ENCODE measurements at places on chromosomes 11 and 22.

GRCh38 chr11:119671051-119671450 lies 57.9 kb downstream of the NECTIN1 start:
- no peak for DNase-seq

GRCh38 chr11:12042215-12042676 lies 33.8 kb upstream of the DKK3 start:
- DNase-seq: no peak

GRCh38 chr22:21076912-21077625 lies 31.3 kb downstream of the LRRC74B start:
- no peak for DNase-seq

GRCh38 chr11:9754010-9754471 lies 90.2 kb downstream of the SWAP70 start:
- no peak for DNase-seq

DNA sequence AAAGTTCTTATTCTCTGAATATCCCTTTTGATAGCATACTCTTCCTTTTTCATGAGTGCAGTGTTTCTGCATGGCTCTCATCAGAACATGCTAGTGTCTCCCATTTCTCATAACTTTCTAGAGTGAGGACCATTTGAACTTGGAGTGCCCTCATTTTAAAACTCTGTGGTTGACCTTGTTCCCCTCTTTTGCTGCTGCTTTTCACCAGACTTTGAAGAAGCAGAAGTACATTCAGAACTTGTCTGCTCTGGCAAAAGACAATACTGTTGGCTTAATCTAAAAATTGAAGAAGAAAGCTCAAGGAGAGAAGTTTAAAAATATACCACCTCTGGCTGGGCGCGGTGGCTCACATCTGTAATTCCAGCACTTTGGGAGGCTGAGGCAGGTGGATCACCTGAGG lies 35.0 kb downstream of the PPARA start:
- DNase-seq: no peak

- DNase-seq: no peak
Measured at GRCh38 chr11:115067471-115067870, 389.1 kb downstream of the NXPE2 start.

GRCh38 chr11:92268546-92268945 lies 43.9 kb downstream of the FAT3 start:
- no peak for DNase-seq

- DNase-seq: no peak
Measured at GRCh38 chr11:121274332-121274991, 18.1 kb upstream of the SC5D start.

- no peak for DNase-seq
Measured at GRCh38 chr22:22755778-22756100, 111.3 kb downstream of the GGTLC2 start.

GRCh38 chr11:132620423-132620822 lies 911.9 kb downstream of the OPCML start:
- DNase-seq: no peak

DNA sequence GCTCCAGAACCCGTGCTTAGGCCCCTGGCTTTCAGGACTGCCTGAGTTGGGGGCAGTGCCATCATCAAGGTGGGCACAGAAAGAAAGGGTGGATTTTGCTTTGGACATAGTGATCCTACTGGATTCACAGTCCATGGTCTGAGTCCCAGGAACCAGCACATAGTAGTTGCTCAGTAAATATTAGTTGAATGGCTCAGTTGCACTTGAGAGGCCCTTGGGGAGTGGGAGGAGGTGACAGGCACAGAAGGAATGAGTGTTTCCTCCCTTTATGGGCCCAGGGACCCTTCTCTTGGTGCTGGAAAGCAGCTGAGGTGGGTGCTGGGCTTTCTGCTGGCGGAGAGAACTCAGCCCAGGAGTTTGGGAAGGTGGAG lies 16.6 kb downstream of the ARHGEF17 start:
- no peak for DNase-seq

DNA sequence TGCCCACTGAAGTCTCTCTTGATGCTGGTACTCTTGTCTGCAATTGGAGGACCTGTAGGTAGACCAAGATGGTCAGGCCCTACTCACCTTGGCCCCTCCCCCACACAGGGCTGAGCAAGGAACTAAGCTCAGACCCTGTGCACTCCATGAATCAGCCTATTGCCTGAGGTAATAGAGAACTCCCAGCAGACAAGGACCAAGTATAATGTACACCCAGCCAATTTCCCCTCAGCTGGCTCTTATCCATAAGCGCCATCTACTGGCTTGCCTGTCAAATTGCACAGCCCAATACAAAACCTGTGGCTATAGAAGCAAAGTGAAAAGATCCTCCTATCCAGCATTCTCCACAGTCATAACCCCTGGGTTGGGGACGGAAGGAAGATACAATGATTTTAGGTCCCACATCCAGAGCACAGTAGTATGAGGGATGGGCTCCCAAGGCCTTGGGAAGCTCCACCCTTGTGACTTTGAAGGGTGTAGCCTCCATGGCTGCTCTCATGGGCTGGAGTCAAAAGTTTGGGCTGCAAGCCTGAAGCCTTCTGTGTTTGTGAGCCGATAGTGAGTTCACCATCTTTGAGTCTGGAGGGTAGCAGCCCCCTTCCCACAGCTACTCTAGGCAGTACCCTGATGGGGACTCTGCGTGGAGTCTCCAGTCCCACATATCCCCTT lies 56.0 kb downstream of the GLYATL2 start:
- DNase-seq: no peak

GRCh38 chr11:2465202-2466068 lies 20.6 kb downstream of the KCNQ1 start:
- DNase-seq: no peak

- DNase-seq: no peak
Measured at GRCh38 chr11:80097146-80097545, 656.3 kb upstream of the TENM4 start.

GRCh38 chr11:75147191-75147874 lies 3.6 kb upstream of the SLCO2B1 start:
- no peak for DNase-seq

DNA sequence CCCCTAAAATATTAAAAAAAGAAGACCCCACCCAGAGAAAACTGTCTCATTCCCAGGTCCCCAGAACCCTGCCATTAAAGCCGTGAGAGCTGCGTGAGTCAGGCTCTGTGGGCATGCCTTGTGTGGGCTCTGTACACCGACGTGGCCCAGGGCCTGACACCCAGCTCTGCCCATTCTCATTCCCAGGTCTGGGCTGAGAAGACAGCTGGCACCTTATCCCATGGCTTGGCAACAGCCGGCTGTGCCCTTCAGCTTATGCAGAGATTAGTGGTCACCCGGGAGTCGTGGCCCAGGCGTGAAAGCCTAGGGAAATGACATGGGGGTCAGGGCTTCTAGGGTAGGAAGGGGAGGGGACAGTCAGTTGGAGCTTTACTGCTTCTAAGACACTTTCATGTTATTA lies 31.9 kb downstream of the OTOG start:
- DNase-seq: no peak

- no peak for DNase-seq
Measured at GRCh38 chr22:22867996-22868715, 19.5 kb upstream of the IGLL5 start.

- no peak for DNase-seq
Measured at GRCh38 chr22:37588546-37589215, 8.8 kb upstream of the LGALS2 start.

DNA sequence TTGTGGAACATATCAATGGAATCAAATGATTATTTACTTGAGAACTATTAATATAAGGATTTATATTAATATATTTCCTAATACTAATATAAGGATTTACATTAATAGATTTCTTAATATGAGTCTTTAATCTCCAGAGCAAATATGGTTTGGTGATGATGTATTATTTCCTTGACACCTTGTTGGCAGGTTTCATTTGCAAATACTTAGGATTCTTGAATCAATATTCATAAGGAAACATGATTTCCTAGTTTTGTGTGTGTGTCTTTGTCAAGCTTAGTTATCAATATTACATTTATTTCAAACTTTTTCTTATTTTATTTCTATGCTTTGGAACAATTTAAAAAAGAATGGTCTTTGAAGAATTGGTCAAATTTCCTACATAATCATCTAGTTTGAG lies 138.5 kb downstream of the RAB38 start:
- DNase-seq: no peak
